GM19239 (cell line): ENCODE measurements at places on chromosomes 3 and 15.

GRCh38 chr3:98445949-98446406, 17.0 kb upstream of the OR5K1 start:
- DNase-seq = no peak

DNA sequence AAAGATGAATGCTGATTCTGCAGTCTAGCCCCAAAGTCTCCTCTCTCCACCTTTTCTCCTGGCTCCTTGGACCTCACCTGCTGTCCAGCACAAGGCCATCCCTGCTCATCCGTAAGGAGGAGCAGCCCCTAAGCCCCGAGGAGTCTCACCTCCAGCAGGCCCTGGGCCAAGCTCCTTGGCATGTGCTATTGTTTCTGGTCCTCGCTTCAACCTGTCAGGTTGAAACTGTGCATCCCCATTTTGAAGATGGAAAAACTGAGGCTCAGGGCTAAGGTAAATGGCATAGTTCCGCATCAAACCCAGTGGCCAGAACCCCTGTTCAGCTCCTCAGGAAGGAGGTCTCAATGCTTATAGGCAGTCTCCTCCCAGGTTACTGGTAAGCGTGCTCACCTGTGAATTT, 26.1 kb downstream of the CHDH start:
- no peak for DNase-seq

DNA sequence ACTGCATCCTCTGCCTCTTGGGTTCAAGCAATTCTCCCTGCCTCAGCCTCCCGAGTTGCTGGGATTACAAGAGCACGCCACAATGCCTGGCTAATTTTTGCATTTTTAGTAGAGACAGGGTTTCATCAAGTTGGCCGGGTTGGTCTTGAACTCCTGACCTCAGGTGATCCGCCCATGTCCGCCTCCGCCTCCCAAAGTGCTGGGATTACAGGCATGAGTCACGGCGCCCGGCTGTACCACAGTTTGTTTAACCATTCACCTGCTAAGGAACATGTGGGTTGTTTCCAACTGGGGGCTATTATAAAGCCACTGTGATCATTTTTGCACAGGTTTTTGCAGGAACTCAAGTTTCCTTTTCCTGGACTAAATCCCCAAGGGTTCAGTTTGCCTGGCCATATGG, 123.2 kb upstream of the RAP2B start:
- no peak for DNase-seq

DNA sequence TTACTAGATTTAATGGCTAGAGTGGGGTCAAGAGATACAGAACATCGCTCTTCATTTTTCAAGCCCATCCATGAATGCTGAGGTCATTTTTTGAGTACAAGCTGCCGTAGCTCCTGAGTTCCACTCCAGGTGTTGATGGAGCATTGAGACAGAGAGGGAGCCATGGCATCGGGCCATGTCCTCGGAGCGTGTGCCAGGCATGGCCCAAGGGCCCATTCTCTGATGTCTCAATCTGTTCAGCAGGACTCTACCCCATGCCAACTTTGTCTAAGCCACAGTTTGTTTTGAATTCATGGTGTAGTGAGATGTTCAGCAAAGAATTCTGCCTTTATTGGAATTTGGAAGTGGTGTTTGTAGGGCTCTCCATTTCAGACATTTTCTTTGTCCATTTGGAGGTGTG, 110.5 kb upstream of the ADAMTS9 start:
- no peak for DNase-seq

GRCh38 chr15:58490888-58491473, 59.2 kb downstream of the LIPC start:
- DNase-seq = no peak

DNA sequence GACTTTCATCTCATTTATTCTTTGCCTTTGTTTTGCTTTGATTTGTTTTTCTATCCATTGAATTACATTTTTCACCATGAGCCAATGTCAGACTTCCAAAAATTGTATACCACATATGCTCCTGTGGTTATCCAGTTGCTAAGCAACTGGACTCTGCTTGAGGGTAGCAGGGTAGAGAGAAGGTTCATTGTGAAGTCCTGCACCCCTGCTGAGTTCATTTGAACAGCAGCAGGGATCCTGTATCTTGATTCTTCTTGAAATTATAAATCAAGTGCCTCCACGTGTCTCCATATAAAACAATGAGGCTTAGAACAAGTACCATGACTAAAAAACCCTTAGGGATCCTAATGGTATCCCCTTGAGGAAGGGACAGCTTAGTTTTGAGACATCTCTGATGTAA, 449.3 kb downstream of the ROBO2 start:
- DNase-seq = no peak

GRCh38 chr3:35617370-35617769, 22.0 kb upstream of the ARPP21 start:
- no peak for DNase-seq

DNA sequence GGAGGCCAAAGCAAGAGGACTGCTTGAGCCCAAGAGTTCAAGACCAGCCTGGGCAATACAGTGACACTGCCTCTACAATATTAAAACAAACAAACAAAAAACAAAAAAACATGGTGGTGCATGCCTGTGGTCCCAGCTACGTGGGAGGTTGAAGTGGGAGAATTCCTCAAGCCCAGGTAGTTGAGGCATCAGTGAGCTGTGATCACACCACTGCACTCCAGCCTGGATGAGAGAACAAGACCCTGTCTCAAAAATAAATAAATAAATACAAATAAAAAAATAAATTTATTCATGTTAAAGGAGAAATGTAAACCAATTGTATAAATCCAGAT, 200.6 kb downstream of the BCHE start:
- DNase-seq = no peak

- no peak for DNase-seq
Measured at GRCh38 chr3:72748659-72749058, 99.6 kb downstream of the SHQ1 start.

GRCh38 chr3:10173095-10173925, 8.6 kb downstream of the IRAK2 start:
- no peak for DNase-seq

GRCh38 chr15:32861761-32862160, 144.0 kb downstream of the GREM1 start:
- DNase-seq = peak; percentile 6

DNA sequence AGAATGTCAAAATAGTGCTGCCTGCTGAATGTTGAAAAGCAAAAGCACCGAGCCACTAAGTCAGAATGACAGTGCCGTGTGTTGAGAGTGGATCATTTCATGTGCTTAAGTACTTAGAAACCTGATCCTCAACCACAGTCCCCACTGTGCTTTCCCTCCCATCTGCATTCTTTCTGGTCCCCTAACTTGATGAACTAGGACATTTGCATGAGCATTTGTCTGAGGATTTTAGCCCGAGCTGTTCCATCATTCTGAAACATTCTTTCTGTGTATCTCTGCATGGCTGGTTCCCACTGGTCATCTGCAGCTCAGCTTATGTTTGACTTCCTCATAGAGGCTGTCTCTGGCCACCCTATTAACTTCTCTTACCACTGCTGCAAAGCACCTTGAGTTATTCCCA, 42.0 kb downstream of the SST start:
- DNase-seq = no peak

DNA sequence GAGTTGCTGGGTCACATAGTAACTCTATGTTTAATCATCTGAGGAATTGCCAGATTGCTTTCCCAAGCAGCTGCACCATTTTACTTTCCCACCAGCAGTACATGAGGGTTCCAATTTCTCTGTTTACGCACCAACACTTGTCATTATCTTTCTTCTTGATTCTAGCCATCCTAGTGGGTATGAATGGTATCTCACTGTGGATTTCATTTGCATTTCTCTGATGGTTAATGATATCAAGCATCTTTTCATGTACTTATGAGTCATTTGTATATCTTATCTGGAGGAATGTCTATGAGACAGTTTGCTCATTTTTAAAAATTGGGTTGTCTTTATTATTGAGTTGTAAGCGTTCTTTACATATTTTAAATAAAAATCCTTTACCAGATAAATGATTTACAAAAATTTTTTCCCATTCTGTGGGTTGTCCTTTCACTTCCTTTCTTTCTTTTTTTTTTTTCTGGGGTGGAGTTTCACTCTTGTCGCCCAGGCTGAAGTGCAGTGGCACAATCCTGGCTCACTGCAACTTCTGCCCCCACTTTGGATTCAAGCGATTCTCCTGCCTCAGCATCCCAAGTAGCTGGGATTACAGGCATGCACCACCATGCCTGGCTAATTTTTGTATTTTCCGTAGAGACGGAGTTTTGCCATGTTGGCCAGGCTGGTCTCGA, 8.9 kb upstream of the SGO1 start:
- no peak for DNase-seq

- DNase-seq = peak; percentile 63
Measured at GRCh38 chr15:75112848-75113492, 88.7 kb upstream of the C15orf39 start.

DNA sequence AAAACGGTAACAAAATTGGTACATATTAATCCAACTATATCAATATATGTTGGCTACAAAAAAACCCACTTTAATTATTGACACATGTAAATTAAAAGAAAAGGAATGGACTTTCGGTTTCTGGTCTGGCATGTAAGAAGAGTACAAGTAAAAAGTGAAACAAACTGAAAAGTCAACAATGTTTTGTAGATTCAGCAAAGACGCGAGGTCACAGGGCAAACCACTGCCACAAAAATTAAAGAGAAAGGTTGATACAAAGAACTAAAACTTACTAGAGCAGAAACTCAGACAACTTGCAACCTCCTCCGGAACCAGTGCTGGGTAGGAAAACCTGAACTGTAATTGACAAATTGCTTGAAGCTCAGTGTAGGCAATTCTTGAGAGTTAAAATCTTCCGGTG, 110.6 kb upstream of the ARPP21 start:
- DNase-seq = no peak

- DNase-seq = no peak
Measured at GRCh38 chr3:117399311-117400078, 689.9 kb downstream of the TUSC7 start.
